ENCODE measurements at places on chromosomes 6 and 20.

DNA sequence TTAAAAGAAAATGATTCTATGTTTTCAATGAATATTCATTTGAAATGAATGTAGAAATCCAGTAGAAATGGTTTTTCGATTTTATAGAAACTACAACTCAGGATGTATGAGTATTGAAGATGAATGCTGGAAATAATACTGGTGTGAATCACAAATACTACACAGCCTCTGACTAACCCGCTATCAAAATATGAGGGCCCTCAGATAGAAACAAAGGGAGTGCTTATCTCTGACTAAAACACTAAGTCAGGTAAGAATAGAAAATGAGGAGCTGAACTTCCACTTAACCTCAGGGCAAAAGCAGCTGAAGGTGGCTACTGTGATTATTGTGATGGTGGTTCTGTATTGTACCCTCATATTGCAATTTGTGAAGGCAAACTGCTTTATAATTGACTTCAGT, 220.9 kb upstream of the RNF217 start:
- no peak for DNase-seq

DNA sequence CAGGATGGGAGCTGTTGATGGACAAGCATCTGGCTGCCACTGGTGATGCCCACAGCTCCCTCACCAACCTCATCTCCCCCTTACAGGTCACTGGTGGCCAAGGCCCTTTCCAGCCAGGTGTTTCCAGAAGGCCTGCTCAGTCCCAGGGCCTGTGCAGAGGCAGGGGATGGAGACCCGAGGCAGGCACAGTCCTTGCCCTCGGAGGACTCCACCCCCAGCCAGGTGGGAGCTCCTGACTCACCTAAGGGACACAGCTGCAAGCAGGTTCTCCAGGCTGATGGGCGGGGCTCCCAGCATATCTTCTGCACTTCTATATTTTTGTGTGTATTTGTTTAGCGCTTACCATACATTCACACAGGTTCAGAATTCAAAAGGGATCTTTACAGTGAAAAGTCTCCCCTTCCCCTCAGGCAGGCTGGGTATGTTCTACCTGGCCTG, 17.4 kb downstream of the PRPH2 start:
- no peak for DNase-seq

- no peak for DNase-seq
Observed at GRCh38 chr20:47802975-47803374, 17.7 kb upstream of the SULF2 start.

DNA sequence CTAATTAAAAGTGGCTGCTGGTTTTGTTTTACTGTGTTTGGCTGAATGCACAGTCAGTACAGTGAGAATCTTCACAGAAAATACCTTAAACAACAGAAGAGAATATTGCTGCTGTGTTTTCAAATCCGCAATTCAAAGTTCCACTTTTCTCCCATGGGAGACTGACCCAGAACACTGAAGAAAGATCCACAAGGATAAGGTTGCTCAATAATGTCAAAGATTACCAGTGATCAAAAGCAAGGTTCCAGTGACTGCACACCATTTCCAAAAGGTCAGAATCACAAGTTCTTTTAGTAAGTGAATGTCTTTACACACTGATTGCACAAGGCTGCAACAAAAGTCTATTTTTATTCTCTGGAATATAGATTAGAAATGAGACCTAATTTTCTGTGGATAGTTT, 82.3 kb downstream of the EPHA7 start:
- DNase-seq, result no peak

DNA sequence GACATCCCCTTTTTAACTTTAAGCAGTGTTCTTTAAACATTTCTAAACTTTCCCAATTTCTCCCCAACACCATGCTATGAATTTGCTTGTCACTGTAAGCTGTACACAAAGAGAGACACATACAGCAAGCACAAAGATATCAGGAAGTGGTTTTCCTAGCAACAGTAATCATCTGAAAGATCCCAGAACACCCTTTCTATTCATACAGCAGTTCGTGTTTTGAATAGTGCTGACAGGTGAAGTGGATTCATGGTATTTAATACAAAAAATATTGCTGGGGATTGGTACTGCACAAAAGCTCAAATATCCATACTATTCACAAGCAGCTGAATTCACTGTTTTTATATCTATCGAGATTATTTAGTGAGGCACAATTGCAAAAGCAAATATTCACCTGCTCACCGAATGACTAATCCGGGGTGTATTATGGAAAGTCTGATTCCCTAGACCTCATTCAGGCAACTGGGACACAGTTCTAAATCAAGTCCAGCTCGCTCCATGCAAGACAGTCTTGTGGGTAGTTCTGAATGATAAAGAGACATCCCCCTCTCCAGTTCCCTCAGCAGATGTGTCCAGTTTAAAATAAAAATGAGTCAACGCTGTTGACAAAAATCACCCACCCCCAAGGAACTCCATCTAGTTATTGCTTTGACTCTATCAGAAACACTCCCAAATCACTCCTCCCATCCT, 107.1 kb upstream of the TSHZ2 start:
- no peak for DNase-seq

DNA sequence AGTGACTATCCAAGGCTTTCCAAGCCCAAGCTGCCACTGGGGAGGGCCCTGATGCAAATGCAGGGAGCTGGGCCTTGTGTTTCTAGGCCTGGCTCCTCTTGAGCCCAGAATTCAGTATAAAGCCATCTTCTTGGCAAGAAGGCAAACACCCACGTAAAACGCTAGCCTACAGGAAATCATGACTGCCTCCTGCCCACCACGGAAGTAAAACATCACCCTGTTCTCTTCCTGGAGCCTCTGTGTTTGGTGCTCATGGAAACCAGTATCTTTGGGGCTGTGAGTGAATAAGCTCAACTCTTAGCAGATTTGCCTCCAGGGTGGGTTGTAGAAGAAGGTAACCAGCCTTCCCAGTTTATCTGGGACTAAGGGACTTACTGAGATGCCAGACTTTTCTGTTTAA, 271.0 kb downstream of the ZNF217 start:
- no peak for DNase-seq

GRCh38 chr6:88135578-88136114, 30.5 kb downstream of the CNR1 start:
- no peak for DNase-seq

DNA sequence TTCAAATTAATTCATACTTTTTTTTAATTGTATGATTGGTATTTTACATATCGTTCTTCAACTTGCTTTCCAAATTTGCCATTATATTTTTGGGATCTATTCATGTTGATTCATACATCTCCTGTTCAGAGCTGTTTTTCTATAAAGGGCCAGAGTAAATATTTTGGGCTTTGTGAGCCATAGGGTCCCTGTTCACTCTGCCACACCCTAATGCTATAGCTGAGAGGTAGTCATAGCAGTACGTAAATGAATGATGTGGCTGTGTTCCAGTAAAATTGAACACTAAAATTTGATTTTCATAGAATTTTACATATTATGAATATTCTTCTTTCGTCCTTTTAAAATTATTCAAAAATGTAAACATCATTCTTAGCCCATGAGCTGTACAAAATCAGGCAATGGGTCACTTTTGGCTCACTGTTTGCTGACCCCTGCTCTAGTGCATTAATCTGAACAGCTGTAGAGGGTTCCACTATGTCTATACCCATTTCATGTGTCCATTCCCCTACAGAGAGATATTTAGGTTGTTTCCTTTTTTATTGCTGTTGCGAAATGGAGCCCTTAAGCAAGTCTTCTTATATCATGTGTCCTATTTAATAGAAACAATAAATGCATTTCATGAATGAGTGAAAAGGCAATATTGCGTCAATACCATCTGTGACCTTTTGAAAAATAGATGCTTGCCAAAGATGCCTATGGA, 136.4 kb upstream of the SALL4 start:
- no peak for DNase-seq

- DNase-seq, result no peak
Observed at GRCh38 chr20:37407019-37407566, 61.2 kb downstream of the SRC start.

- no peak for DNase-seq
Observed at GRCh38 chr6:158611541-158612370, 32.8 kb downstream of the DYNLT1 start.

DNA sequence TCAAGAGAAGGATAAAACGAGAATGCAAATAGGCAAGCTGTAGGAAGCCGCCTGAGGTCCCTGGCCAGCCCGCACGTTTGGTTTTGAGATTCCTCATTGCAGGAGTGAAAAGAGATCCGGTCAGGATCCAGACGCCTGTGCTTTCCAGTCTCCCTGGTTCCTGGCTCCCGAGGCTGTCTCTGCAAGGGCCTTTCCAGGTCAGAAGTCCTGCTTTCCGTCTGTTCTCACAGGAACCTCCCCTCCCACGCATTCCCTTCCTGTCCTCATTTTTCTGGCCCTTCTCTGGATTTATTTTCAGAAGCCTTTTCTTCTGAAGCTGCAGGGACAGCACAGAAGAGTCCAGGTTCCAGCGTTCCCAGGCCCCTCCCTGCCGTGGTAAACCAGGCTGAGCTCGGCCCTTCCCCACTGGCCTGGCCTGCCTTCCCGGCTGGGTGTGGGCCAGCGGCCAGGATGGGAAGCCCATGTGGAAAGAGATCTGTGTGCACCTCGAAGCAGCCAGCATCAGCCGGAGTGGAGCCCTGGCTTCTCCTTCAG, 54.0 kb downstream of the TMEM242 start:
- no peak for DNase-seq

- no peak for DNase-seq
Observed at GRCh38 chr6:136059308-136059707, 190.8 kb downstream of the MTFR2 start.

- peak; percentile 19 for DNase-seq
Observed at GRCh38 chr6:44667668-44668390, 280.3 kb downstream of the CDC5L start.

DNA sequence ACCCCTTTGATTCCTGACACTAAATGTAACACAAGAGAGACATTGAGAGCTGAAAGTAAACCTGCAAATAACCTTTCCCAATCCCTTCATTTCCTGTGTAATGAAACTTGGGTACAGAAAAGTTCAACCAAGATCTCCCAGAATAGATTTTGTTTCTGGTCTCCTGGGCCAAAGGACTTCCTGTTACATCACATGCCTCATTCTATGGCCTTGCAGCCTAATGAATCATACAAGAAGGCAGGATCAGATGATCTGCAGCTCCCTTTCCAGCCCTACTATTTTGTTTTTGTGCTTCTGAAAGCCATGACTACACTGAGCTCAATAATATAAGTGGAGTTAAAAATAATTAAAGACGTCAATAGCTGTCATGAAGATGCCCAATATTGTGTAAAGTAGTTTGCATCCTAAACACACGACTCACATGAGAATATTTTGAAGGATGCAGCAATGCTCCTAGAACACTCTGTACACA, 73.4 kb upstream of the NOX3 start:
- no peak for DNase-seq

DNA sequence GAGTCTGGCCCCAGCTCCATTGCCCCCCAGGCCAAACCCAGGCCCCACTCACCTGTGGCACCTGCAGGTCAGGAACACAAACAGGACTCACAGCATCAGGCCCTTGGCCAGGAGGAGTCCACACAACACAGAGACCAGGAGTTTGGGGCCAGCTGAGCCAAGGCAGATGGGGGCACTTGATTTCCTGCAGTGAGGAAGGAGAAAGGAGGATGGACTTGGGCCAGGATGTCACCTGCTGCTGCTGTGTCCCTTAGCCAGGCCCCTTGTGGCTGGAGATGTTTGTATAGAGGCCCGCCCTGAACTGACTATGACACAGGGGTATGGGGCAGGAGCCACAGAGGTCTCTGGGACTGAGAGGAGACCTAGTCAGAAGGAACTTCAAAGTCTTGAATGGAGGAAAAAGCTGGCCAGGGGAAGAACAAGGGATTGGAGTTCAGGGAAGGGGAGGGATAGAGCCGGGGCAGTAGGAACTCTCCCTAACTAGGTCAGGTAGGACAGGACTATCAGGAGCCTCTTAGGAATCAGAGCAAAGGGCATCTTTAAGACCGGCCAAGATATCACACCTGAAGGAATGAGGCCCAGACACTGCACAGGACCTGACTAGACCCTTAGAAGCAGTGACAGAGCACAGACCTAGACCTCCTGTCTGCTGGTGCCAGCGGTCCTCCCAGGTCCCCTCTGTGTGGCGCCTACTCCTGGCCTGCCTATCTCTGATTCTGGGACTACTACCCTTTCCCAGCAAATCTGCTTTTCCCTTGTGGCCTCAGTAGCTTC, 8.8 kb upstream of the TREML2 start:
- no peak for DNase-seq

GRCh38 chr20:2023151-2023550, 29.3 kb upstream of the PDYN start:
- DNase-seq, result no peak

DNA sequence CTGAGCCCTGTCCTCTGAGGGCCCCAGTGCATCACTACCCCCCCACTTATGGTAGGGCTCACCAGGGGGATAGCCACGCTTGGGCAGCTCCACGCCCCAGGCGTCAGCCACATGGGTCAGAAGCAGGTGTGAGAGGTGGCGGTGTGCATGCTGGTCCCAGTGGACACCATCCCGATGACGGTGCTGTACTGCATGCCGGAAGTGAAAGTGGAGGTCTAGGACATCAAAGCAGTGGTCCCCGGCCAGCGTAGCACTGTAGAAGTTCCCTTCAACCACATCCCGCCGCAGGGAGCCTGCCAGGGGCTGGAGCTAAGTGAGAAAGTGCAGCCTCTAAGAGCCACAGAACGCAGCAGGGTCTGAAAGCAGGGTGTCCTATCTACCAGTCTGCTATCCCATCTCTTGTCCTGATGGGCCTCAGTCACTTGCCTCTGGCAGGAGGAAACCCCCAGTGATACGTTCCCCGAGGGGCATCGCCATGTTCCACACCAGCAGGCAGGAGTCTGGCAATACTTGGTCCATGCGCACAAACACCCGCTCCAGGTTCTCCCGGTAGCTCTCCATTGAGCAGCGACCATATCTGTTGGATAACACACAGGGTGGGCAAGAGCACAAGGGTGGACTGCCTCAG, 2.2 kb downstream of the PCED1A start:
- DNase-seq, result no peak

Measured in activated CD4-positive, alpha-beta T cell treated with anti-CD3 and anti-CD28 coated beads for 24 hours (primary cell).